ENCODE measurements at places on chromosomes 3 and 15.
A peak's percentile ranks its signal among the peaks of the same experiment; 100 is the strongest.

DNA sequence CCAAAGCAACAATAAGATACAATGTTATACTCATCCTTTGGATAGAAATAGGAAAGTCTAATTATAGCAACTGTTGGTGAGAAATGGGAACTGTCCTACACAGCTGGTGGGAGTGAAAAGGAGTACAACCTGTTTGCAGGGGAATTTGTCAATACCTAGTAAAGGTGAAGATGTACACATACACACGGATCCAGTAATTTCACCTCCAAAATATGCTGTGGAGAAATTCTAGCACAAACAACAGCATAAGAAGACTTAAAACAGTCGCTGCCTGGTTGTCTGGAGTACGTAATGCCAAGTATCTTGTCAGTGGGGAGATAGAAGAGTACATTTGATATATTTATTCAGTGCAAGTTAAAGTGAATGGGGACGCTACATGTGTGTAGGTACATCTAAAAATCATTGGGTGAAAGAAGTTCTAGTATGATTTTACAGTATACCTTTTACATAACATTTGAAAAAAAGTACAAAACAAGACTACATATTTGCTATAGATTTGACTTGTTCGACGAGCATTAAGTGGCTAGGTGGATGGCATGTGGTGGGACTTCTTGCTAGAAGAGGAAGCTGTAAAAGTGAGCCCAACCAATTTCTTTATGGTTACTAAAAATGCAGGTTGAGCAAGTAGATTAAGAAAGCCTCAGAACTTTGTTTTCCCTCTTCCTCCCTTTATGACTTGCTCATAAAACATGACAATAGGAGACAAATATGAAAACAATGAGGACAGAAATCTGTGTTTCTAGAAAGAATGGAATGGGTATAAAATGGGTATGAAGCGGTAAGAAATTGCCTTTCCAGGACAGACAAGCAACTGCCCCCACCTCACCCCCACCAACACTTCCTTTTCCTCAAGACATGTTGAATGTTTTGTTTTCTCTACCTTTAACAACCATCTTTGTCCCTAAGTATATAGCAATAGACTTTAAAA is 50.2 kb upstream of the CCR4 start:
- DNase-seq = no peak

DNA sequence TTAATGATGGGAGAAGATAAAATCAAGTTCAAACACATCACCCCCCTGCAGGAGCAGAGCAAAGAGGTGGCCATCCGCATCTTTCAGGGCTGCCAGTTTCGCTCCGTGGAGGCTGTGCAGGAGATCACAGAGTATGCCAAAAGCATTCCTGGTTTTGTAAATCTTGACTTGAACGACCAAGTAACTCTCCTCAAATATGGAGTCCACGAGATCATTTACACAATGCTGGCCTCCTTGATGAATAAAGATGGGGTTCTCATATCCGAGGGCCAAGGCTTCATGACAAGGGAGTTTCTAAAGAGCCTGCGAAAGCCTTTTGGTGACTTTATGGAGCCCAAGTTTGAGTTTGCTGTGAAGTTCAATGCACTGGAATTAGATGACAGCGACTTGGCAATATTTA is 67.5 kb upstream of the TSEN2 start:
- no peak for DNase-seq

DNA sequence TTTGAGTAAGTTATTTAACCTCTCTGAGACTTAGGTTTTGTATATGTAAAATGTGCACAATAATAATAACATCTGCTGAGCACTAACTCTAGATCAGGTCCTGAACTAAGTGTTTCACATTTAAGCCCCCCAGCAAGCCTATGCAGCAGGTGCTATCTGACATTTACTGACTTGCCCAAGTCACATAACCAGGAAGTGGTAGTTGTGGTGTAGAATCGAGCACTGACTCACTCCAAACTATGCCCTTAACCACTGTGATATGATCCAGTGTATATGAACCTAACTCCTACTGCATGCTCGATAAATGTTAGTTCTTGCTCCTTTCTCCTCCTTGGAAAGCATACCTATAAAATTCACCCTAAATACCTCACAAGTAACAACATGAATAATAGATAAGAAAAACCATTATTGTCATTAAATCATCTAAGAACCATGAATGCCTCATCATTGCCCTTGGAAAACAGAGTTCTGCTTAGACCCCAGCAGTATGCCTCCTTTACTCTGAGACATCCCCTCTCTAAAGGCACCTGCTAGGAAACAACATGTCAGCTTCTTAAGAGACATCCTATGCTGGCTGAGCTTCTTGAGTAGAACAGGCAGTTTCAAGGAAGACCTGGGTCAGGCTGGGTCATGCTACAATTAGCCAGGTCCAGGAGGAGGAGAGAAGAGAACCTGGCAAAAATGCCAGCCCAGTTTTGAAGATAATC is 3.0 kb upstream of the SHC4 start:
- DNase-seq = no peak

DNA sequence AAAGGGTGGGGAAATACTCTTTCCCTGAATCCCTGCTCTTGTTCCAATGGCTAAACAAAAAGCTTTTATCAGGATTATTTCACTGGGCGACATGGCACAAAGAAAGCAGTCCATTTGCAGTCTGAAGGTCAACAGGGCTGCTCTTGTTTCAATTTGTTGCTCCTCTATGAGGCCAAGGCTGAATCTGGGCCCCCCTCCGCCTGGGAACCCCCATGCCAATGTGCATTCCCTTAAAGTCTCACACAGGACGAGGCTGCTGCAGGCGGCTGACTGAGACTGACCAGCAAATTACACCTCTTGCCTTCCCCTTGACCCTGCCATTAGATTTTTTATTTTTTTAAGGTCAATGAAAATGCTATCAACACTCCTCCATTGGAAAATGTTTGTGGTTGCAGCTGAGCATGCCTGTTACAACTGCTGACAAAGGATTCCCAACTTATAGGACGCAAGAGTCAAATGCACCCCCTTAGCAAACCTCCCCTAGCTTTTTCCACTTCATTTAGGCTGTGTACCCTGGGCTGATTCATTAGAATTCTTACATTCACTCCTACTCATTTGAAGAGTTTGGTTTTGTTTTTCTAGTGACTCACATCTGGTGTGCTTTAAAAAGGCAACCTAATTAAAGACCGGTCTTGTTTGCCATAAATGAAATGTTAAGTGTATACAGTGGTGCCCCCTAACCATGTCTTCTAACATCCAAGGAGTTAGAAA is 60.8 kb upstream of the ARHGEF3 start:
- peak; percentile 61 for DNase-seq

GRCh38 chr3:73709712-73710111 is 85.0 kb upstream of the PDZRN3 start:
- DNase-seq = no peak

DNA sequence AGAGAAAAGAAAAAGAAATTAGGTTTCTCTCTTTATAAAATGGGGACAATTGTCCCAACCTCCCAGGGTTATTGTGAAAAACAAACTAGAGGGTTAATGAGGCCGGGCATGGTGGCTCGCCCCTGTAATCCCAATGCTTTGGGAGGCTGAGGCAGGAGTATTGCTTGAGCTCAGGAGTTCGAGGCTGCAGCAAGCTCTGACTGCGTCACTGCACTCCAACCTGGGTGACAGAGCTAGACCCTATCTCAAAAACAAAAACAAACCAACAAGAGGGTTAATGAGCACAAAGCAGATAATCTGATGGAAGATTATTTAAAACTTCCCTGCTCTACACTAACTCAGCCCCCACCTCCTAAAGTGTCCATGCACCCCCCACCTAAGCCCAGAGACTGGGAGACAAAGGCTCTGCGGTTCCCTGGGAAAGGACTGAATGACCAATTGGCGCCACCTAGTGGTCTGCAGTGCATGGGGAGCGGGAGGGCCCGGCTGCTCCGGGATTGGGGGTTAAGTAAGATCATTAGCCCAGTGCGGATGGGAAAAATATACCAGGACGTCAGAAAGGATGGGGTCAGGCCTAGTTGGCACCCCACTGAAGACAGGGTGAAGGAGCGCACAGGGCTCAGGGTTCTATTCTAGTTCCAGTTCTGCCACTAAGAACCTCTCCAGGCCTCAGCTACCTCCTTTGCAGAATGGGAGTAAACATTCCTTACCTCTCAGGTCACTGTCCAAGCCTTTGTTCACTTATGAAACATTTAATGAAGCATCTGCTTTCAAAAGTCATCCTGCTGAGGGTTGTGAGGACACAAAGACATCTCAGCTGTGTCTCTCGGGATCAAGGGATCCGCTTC is 15.6 kb downstream of the PIF1 start:
- DNase-seq = peak; percentile 67

- DNase-seq = no peak
Measured at GRCh38 chr3:167851171-167851570, 115.7 kb downstream of the SERPINI1 start.

DNA sequence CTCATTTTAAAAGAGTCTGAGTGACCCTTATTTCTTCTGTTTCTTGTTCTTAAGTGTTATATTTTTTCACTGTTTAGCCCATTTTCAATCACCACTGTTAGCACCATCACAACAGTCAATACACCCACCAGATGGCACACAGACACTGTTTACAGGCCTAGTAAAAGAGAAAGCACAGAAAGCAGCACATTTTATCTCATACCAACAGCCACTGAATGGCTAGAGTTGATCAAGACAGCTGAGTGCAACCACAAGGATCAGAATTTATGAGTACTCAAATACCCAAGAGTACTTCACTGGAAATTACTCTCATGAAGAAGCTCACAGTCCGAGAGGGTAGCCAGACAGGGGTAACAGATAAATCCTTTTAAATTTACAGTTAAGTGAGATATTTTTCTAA is 127.0 kb downstream of the TFDP2 start:
- DNase-seq = no peak
